Astrocyte (in vitro differentiated cells and primary cell): ENCODE measurements at places on chromosomes 16 and 17. TPM values are rescaled to one million over a fixed set of nuclear protein-coding genes. Genes with fewer than 3 reads are reported as not detected.
A peak's percentile ranks its signal among the peaks of the same experiment; 100 is the strongest.

DNA sequence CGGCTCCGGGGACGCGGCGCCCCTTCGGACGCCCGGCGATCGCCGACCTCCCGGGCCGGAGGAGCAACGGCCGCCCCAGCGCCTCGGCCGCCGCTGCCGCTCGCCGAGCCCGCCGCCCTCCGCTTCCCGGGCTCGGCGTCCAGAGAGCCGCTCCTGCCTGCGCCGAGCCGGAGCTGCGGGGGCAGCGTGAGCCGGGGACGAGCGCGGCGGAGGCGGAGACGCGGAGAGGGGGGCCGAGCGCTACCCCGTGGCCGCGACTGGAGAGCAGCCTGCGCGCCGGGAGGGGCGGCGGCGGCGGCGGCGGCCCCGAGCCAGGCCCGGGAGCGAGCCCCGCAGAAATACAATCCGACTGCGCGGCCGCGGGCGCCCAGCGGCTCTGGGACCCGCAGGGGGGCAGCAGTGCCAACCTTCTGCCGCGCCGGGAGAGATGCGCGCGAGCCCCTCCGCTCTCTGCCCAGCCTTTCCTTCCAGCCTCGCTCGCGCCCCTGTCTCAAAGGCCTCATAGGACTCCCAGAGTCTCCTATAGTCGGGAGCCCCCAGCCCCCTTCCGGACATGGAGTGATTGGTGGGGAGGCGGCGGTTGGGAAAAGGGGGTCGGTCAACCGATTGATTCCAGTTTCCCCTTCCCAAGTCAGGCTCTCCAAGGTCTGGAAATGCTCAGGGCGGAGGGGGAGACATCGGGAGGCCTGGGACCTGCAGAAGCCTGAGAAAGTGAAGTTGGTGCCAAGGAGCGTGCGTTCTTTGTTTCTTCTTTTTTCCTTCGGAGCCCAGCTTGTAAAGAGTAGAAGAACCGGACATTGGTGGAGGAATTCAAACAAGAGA is 1.0 kb upstream of the SDK2 start:
- DNase-seq = peak; percentile 35
- no peak overlapping the region for H3K27ac ChIP-seq
- no peaks in the 10 kb centered on the region for H3K36me3 ChIP-seq
- peak overlapping the region; percentile 48 for H3K4me3 ChIP-seq
- peaks cover 8% of the 10 kb centered on the region for H3K4me1 ChIP-seq
- H3K27me3 ChIP-seq = peaks cover 30% of the 10 kb centered on the region

- no peaks in the 10 kb centered on the region for H3K4me1 ChIP-seq
- H3K27me3 ChIP-seq = no peaks in the 10 kb centered on the region
- no peaks in the 10 kb centered on the region for H3K36me3 ChIP-seq
- H3K27ac ChIP-seq = no peak overlapping the region
These were observed 38.3 kb upstream of the NAT9 start for GRCh38 chr17:74814453-74814852.

GRCh38 chr16:49129935-49130334 is 151.7 kb downstream of the CBLN1 start:
- H3K36me3 ChIP-seq = no peaks in the 10 kb centered on the region
- DNase-seq = no peak
- H3K27ac ChIP-seq = no peak overlapping the region
- no peaks in the 10 kb centered on the region for H3K27me3 ChIP-seq
- no peak overlapping the region for H3K4me3 ChIP-seq

GRCh38 chr16:11162586-11163268 is 93.3 kb downstream of the SOCS1 start:
- H3K27ac ChIP-seq = no peak overlapping the region

DNA sequence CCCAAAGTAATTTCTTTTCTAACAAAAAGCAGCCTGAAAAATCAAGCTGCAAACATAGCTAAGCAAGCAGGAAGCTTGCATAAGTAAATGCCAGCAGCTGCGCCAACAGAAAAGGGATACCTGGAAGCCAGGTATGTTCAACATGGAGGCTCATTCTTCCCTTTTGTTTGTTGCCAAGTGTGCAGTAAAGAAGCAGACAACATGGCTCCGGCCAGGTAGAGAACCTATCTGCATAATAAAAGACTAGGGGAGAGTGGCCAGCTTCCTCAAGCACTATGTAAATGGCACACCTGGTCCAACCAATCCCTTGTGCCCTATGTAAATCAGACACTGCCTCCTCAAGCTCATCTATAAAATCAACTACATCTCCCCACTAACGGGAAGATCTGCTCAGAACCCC is 1407.0 kb downstream of the CDH11 start:
- H3K36me3 ChIP-seq = no peaks in the 10 kb centered on the region
- no peak for DNase-seq

DNA sequence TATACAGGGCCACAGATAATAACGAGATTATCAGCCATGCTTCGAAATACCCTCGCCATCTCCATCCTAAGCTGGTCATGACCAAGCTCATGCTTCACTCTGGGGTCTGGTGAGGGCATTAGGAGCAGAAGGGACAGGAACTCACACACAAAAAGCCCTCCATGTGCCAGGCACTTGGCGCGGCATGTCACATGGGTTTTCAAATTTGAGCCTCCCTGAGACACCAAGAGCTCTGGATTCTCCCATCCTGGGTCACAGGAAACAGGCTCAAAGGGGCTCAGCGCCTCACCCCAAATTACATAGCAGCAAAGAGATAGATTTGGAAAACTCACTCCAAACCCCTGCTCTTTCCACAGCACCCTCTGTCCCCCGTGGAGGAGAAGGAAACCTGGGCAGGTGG is 239.5 kb downstream of the GSG1L start:
- no peaks in the 10 kb centered on the region for H3K36me3 ChIP-seq
- no peak for DNase-seq
- H3K4me3 ChIP-seq = no peak overlapping the region

DNA sequence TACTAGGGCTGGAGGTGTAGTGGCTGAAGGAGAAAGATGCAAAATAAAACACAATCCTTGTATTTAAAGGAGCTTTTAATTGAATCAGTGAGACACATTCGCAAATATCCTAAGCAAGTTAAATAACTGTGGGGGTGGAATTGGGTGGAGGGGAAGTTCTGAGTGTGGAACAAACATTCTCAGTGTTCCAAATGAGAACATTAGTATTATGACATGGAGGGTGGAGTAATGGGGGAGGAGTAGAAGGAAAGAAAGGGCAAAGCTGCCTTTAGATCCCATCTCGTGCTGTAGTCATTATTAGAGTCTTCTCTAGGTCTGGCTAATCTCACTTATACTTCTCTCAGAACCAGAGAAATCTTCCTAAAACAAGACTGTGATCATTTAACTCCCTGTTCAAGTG is 169.7 kb downstream of the ANKFN1 start:
- H3K27me3 ChIP-seq = no peaks in the 10 kb centered on the region
- no peak overlapping the region for H3K27ac ChIP-seq
- no peaks in the 10 kb centered on the region for H3K36me3 ChIP-seq
- H3K4me3 ChIP-seq = no peak overlapping the region
- no peak for DNase-seq

- H3K4me3 ChIP-seq = no peak overlapping the region
- no peaks in the 10 kb centered on the region for H3K36me3 ChIP-seq
- H3K27me3 ChIP-seq = no peaks in the 10 kb centered on the region
- peaks cover 21% of the 10 kb centered on the region for H3K4me1 ChIP-seq
- peak; percentile 63 for DNase-seq
These were observed 26.5 kb downstream of the EPN2 start for GRCh38 chr17:19263641-19264051.

DNA sequence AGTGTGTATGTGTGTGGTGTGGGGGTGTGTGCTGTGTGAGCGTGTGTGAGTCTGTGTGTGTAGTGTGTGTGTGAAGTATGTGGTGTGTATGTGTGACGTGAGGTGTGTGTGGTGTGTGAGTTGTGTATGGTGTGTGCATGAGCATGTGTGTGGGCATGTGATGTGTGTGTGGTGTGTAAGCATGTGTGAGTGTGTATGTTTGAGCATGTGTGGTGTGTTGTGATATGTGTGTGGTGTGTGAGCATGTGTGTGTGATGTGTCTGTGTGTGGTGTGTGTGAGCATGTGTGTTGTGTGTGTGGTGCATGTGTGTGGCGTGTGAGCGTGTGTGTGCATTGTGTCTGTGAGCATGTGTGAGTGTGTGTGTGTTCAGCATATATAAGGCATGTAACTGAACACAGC is 20.9 kb downstream of the MAPT start:
- no peak for DNase-seq
- no peaks in the 10 kb centered on the region for H3K36me3 ChIP-seq
- no peak overlapping the region for H3K27ac ChIP-seq
- H3K4me1 ChIP-seq = no peaks in the 10 kb centered on the region
- H3K4me3 ChIP-seq = no peak overlapping the region

DNA sequence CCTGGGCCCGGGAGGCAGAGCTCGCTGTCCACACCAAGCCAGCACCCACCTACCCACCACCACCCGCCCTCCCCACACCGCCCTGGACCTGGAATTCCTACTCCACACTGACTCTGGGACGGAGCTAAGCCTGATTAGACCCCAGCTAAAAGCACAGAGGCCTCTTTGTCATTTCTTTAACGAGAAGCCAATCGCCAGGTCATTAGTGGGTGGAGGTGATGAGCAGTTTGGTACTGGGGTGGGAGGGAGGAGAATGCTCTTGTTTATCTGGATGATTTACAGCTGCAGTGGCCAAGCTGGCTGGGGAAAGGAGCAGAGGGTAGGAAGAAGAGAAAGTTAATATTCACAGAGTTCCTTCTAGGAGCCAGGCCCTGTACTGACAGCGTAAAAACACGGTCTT is 6.0 kb upstream of the BHLHA9 start:
- no peak overlapping the region for H3K27ac ChIP-seq
- H3K4me3 ChIP-seq = no peak overlapping the region
- no peaks in the 10 kb centered on the region for H3K36me3 ChIP-seq
- H3K27me3 ChIP-seq = peaks cover 6% of the 10 kb centered on the region
- DNase-seq = no peak
- no peaks in the 10 kb centered on the region for H3K4me1 ChIP-seq

Gene C17orf107
- total RNA-seq = 2.2 and 3.9 TPM in 2 replicates

Gene TNFRSF17
- total RNA-seq = not detected in 2 replicates

Gene ARHGDIA
- total RNA-seq = 352 and 367 TPM in 2 replicates

Gene COQ9
- 29.1 TPM in 2 replicates for total RNA-seq

Gene SOX15
- 1.7 and 4.0 TPM in 2 replicates for total RNA-seq

Gene P2RX5
- total RNA-seq = 2.4 TPM in 2 replicates
